Skin of body (tissue), 3 donors: ENCODE measurements at places on chromosomes 1 and 21. TPM values are rescaled to one million over a fixed set of nuclear protein-coding genes. Genes with fewer than 3 reads are reported as not detected.

GRCh38 chr1:79982211-79982610, 975.7 kb upstream of the ADGRL4 start:
- DNase-seq, result peak; percentile 78

DNA sequence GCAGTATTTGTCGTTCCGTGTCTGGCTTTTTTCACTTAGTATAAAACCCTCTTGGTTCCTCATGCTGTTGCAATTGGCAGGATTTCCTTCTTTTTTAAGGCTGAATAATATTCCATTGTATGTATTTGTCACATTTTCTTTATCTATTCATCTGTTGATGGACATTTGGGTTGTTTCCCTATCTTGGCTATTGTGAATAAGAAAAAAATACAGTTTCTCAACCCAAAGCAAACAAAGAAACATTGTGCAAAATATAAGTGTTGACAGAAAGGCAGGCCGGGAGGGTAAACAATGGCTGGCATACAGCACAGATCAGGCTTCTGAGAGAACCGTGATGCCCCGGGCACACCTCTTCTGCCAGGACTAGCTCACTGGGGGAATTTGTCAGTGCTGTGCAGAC, 26.9 kb downstream of the NENF start:
- no peak for DNase-seq

DNA sequence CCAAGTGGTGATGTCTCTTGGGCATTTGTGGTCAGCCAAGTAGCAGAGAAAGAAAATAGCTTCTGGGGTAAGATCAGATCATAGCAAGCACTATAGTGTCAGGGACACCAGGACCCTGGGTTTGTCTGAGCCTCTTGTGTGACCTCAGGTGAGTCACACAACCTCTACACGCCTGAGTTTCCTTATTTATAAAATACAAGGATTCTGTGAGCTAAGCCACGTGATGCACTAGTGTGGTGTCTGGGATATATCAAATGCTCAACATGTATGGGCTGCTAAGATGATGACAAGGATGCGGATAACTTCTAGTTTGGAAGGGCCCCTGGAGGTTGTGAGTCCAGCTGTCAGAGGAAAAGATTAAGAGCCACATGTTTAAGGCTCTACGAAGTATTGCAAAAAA, 24.5 kb upstream of the ZNF436 start:
- DNase-seq, result peak; percentile 74

DNA sequence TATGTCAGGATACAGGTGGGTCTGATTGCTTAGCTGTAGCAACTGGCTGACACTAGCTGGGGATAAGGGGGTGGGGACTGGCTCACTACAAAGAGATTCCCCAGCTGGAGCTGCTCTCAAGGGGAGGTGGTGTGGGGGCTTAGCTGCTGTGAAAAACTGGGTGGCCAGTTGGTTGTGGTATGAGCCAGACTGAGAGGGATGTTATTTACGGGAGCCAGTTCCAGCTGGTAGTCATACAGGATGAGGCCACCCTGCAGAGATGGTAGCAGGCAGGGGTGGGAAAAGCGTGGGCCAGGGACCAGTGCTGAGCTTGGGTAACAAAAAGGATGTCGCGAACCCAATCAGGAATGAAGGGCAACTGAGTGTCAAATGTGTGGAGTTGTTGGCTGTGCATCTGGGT, 204.0 kb upstream of the C21orf91 start:
- no peak for DNase-seq

- DNase-seq, result no peak
These were observed 17.8 kb upstream of the MAST2 start for GRCh38 chr1:45785583-45785982.

DNA sequence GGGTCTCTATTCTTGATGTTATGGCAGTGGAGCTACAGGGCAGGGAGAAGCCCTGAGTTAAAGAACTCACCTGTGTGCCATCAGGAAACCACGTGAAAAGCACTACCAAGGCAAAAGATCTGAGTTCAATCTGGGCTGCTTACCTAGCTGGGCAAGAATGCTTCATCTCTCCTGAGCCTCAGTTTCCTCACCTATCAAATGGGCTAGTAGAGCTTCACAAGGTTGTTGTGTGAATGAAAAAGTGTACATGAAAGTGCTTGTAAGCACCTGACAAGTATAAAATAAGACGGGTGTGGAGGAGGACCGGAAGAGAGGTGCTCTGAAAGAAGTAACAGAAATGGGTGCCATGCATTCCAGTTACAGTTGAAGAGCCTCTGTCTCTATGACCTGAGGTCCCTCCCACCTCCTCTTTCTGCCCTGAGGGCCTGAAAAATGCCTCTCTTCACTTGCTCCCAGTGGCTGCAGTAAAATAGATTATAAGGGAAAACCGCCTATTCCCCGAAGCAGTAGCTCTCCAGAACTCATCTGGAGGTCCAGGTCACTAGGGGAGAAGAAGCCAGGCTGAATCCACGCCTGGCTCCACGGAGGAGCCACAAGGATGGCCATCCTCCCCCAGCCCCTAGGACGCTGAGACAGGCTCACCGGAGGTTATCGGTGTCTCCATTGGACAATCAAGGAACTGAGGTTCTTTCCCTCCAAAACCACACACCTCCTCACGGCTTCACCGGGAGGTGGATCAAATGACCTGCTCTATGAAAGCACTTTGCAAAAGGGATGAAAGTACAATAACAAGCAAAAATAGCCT, 1.4 kb downstream of the GPR161 start:
- no peak for DNase-seq

- DNase-seq, result no peak
These were observed 59.8 kb upstream of the MUTYH start for GRCh38 chr1:45400049-45400448.

GRCh38 chr1:68321084-68321685, 88.9 kb upstream of the WLS start:
- no peak for DNase-seq

DNA sequence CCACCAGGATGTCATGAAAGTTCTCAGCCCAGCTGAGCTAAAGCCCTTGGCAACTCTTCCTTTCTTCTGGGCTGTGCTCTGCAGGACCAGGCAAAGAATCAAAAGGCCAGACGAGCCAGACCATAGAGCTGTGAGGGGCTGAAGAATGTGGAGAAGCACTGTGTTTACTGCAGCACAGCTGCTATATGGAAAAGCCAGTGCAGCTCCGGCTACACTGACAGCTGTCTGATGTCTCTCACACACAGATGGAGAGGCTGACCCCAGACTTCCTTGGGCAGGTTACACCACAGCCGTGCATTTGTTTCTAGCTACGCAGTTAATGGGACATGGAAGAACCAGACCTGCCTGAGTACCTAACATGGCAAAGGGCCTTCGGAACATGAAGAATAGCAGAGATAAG, 40.3 kb downstream of the CD247 start:
- DNase-seq, result no peak

DNA sequence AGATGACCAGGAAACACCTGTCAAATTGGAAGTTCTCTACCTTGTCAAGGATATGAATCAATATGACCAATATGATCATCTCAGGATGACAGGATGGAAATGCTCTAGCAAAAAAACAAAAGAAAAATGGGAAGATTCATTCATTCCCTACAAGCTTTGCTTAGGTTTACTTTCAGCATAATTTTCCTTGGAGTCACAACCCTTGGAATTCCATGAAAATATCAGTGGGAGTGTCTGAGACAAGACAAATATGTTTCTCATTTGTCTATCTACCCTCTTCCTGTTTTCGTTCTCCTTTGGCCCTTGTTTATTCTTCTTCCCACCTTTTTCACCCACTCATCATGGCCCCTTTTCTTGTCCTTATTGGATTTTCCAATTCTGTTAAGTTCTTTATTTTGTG, 50.6 kb downstream of the COLGALT2 start:
- DNase-seq, result no peak

DNA sequence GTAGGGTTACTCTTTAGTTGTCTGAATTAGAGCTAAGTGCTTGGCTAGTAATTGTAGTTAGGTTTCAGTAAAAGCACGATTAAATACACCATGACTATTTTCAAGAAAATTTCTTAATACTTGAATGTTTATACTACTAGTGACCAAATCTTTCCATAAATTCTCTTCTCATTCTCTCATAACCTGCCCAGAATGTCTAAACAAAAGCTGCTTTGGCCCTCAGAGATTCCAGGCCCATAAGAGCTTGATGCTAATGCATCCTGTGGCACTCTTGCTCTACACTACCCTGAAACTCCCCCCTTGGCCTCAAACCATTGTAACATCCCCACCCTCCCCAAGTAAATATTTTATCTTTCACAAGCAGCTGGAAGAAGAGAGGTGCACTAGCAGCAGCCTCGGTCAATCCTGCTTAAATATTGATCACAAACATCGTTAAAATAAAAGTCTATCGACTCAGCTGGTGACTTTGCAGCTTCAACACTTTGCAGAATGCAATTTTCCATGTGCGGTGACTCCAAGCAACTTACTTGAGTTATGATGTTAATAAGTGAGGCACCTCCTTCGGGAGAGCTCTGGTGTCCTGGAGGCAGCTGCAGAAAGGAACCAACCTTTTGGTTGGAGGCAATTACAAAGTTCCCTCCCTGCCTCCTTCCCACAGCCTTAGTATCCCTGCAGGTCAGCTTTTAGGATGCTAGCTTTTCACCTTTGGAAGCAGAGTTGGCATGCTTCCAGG, 315.6 kb upstream of the PLXNA2 start:
- DNase-seq, result no peak

DNA sequence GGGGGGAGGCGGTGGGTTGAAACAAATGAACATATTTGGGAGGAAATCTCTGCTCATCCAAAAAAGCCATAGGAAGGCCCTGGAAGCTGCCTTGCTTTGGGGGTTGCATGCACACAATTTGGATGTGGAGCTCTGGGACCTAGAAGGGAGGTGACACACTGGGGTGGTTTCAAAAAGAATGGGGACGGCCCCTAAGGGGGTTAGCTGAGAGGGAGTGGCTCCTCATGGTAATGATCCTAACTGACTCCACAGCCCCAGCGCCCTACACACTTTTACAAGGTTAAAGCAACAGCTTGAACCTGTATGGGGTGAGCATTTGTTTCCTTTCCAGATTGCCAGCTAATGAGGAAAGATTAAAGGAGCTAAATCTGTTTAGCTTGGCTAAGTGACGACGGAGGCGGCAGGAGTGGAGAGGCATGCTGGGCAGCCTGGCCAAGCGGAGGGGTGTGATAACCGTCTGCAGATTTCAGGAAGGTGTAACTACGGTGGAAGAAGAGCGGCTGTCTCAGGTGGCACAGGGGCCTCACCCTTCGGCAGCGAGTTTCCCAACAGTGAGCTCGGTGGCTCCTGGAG, 107.3 kb downstream of the RNF220 start:
- DNase-seq, result no peak

- no peak for DNase-seq
These were observed 9.5 kb downstream of the RHBG start for GRCh38 chr1:156378557-156378956.

GRCh38 chr1:53603431-53603830, 135.5 kb downstream of the GLIS1 start:
- no peak for DNase-seq

DNA sequence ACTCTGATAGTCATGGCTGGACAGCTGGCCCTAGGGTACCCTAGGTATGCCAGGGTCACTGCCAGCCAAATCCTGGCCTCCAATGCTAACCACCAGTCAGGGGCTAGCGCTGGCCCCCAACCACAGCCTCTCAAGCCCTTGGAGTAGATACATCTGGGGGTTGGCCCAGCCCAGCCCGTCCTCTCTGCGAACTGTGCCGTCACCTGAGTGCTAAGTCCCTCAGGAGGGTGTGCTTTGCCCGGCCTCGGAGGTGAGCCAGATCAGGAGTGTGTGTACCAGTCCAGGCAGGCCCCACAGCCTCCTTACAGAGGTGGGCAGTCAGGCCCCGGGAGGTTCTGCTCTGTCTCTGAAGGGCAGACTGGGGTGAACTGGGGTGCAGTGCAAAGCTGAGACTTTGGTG, 34.0 kb upstream of the DISP3 start:
- DNase-seq, result no peak

- no peak for DNase-seq
These were observed 45.1 kb upstream of the ACTRT2 start for GRCh38 chr1:2976180-2976562.

- DNase-seq, result peak; percentile 81
These were observed at the start of gene HMCN1 for GRCh38 chr1:185733818-185734735. Gene HMCN1, plus strand, starts transcription at chr1:185734391. Its CDS starts 389 bp downstream, at chr1:185734780.

- DNase-seq, result no peak
These were observed 838 bp downstream of the TTC34 start for GRCh38 chr1:2800664-2801045.

- no peak for DNase-seq
These were observed 12.8 kb downstream of the PSRC1 start for GRCh38 chr1:109269981-109270622.

DNA sequence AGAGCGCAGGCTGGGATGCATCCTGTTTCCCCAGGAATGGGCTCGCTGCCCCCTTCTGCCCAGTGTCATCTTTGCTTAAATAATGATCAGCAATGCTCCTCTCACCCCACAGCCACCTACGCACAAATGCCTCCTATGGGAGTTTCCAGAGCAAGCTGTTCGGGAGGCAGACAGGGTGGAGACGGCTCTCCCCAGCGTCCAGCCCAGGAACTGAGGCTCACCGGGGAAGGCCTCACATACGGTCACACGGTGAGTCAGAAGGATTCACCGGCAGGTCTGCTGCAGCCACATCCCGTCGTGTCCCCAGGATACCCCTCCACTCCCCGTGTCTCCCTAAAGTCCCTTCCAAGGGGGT, 40.3 kb upstream of the RUNX3 start:
- no peak for DNase-seq

GRCh38 chr1:50502147-50502546, 78.9 kb upstream of the DMRTA2 start:
- DNase-seq, result no peak

DNA sequence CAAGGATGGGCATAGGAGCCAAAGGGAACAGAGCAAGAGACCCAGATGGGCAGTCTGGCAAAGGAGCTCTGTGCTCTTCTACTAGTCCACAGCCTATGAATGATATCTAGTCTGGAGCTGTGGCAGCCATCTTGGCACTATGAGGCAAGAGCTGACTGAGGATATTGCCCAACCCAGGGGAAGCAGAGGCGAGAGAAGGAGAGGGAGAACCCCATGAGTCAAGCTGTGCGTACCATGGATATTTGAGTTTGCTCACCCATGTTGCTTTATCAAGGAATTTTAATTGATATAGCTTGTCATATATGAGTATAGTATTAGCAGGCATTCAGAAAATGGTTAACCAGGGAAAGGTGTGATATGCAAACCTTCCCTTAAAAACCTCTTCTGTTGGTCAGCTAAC, 420.9 kb downstream of the PRDM2 start:
- no peak for DNase-seq

GRCh38 chr1:74689621-74690363, 16.2 kb upstream of the ERICH3 start:
- peak; percentile 50 for DNase-seq

GRCh38 chr1:88375977-88376376, 308.1 kb upstream of the PKN2 start:
- DNase-seq, result no peak

DNA sequence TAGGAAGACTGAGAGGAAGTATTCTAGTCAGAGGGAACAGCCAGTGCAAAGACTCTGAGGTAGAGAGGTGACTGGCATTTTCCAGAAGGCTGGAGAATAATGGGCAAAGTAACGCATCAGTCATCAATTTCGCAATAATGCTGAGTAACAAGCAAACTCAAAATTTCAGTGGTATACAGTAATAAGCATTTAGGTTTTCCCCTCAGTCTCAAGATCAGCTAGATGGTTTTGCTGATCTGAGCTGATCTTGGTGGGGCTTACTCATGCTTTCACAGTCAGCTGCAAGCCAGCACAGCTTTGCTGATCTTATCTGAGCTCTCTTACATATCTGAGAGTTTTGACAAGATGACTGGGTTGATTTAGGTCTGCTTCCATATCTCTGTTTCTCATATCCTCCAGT, 108.7 kb downstream of the TSEN15 start:
- no peak for DNase-seq

ATP1A4 gene
- total RNA-seq, result not detected

CLDN17 gene
- total RNA-seq, result 1.1 TPM

RGS13 gene
- 0.79 TPM for total RNA-seq
